ENCODE measurements at places on chromosomes 1 and 21.

- no peak for DNase-seq
These were observed 1317.0 kb downstream of the MRPL39 start for GRCh38 chr21:24290151-24290833.

- DNase-seq = no peak
These were observed 144.1 kb upstream of the AJAP1 start for GRCh38 chr1:4510276-4510691.

- DNase-seq = no peak
These were observed 320.2 kb downstream of the PTPRC start for GRCh38 chr1:198959032-198959431.

- DNase-seq = no peak
These were observed 107.5 kb downstream of the RGL1 start for GRCh38 chr1:183912265-183912886.

DNA sequence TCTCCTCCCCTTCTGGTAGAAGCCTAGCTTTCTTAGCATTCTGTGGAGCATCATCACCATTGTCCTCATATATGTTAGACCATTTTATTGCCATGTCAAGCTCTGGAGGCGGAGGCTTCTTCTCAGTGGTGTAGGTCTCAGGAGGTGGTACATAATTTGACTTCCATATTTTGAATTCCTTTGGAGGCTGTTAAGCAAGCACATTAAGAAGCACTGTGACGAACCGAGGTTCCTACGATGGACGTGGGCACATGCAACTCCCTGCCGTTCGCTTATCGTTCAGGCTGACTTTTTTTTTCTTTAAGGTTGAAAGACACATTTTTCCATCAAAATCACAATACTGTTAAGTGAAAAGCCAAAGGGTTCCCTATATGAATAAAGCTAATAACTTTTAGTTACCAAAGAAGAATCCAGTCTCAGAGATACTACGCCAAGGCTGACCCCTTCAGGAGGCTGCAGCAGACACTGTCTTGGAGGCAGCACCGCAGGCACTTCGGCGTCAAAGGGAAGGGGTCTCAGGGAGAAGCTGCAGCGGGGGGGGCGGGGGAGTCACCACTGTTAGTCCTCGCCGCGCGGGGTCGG, 835 bp downstream of the C1orf52 start:
- no peak for DNase-seq

- DNase-seq = no peak
These were observed 6.8 kb upstream of the PLCH2 start for GRCh38 chr1:2469103-2469940.

- no peak for DNase-seq
These were observed 1.7 kb downstream of the PCSK9 start for GRCh38 chr1:55040933-55041494.

DNA sequence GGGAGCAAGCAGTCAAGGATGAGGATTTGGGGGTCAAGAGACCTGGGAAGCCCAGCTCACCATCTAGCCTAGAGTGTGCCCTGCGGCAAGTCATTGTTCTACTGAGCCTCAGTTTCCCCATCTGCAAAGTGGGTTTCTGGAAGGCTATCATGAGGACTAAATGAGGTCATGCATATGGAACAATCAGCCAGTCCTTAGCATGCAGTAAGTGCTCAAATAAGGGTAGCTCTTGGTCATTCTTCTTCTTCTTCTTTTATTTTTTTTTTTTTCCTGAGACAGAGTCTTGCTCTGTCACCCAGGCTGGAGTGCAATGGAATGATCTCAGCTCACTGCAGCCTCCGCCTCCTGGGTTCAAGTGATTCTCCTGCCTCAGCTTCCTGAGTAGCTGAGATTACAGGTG, 99.9 kb upstream of the RUNX3 start:
- DNase-seq = no peak
